ENCODE measurements at places on chromosomes 6 and 20.

GRCh38 chr6:69086689-69087088 is 451.6 kb downstream of the ADGRB3 start:
- DNase-seq, result no peak

GRCh38 chr6:125094563-125094962 is 59.0 kb upstream of the TPD52L1 start:
- no peak for DNase-seq

GRCh38 chr6:123715006-123715863 is 78.5 kb upstream of the TRDN start:
- DNase-seq, result no peak

- no peak for DNase-seq
Measured at GRCh38 chr6:159092631-159093030, 47.8 kb upstream of the TAGAP start.

DNA sequence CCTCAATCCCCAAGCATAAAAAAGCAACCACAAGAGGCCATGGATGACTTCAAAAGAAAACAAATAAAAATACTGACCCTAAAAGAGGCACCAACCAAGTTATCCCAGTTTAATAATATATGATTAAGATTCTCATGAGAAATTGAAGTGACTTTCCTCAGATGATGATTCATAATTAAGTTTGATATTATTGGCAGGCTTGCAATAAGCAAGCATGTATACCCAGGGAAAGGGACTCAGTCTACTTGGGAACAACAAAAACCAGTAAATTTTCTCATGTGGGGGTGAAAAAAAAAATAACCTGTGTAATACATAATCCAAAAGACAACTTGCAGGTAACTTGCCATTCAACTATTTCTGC is 19.6 kb downstream of the JAG1 start:
- no peak for DNase-seq

DNA sequence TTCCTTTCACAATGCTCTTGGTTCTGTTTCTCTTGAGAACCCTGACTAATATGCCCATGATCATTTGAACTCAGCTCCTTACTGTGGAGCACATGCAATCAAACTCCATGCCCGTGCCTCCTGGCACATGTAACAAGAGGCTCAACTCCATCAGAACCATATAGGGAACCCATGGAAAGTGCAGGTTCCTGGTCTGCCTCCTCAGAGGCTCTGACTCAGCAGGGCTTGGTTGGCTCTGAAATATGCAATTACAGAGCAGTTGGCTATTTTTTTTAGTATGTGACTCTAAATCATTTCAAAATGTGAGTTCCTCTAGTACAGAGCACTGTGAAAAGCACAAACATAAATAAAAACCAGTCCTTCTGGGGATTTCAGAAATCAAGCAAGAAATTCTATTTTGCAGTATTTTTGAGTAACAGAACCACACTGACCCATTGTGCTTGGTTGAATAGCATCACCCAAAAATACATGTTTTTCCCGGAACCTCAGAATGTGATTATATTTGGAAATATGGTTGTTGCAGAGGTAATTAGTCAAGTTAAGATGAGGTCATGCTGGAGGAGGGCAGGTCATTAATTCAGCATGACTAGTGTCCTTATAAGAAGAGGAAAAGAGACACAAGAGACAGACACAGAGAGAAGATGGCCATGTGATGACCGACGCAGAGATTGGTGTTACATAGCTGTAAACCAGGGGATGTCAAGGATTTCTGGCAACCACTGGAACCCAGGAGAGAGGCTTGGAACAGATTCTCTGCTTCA is 13.2 kb upstream of the MAP3K4 start:
- no peak for DNase-seq

DNA sequence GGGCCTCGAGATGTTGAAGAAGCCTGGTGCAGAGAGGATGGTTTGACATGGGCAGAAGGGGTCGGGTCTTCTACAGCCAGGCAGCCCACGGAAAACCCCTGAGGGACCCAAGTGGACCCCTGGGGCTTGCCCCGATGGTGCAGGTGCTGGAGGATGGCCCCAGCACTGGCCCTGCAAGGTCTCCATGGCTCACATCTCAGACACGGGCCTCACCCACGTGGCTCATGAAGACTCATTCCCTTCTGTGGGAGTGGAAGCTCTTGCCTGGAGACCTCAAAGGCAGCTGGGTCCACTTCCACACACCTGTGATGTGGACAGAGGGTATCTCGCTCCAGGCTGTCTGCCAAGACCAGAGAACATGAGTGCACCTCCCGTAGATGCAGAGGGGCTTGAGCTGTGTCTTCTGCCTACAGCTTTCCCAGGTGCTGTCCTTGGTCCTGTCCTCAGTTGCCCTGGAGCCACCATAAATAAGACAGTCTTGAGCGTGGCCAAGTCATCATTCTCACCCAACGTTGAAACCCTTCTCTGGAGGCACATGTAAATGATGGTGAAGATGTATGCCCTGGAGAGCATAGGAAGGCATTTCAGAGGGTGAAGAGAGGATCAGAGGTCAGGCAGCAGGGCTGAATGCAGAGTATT is 108.0 kb downstream of the SYNDIG1 start:
- no peak for DNase-seq

GRCh38 chr6:144482142-144482541 is 197.0 kb downstream of the UTRN start:
- DNase-seq, result peak; percentile 55

DNA sequence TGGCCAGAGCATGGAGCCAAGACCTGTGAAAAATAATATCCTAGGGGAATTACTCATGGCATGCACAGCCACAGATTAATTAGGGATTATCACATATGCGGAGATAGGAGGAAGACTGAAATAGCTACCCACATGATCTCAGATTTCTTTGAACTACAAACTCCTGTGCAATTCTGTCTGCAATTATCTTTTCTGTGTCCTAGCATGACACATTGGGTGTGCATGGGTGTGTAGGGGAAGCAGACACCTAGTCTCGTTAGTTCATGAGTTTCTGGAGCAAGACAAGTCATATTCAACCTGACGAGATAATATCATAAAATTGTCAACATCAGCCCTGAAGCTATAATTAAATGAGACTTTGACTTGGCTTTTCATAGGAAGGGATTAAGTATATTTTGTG is 3.6 kb upstream of the SLC17A4 start:
- DNase-seq, result no peak

GRCh38 chr6:148836751-148837150 is 89.9 kb downstream of the UST start:
- DNase-seq, result no peak

- no peak for DNase-seq
Measured at GRCh38 chr6:108343894-108344293, 49.0 kb downstream of the AFG1L start.

DNA sequence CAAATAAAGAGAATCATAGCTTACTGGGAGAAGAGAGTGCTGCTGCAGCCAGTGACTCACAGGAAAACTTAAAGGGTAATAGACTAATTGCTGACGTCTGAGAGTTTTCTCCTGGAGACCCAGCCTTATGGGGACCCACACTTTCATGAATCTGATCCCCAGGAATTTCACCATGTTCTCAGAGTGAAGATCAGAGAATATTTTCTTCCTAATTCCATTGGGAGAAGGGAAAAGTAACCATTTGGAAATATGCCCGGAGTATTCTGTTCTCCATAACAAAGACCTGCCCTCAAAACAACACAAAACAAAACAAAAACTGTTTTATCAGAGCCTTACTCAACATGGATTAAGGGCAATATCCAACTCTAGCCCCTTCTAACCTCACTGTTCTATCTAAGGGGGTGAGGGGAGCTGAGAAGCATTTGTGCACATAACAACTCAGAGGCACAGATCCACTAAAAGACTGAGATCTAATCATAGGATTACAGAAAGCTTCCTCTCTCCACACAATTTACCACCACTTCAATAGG is 168.2 kb upstream of the SSTR4 start:
- no peak for DNase-seq

DNA sequence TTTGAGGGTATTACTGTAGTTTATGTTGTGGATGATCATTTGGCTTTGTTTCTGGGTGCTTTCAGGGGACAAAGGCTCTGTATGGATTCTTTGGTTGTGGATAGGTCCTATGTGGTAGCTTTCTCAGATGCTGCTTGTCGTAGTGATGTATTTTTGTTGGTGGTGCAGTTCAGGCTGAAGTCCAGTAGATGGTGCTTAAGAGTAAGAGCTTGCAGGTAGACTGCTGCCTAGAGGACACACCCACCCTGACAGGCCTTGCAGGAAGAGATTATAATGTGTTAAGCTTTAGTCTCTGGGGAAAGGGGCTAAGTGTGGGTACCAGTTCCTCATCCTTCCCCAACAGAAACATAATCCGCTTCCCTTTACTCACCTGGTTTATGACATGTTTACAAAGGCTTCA is 62.6 kb upstream of the ADGRB3 start:
- no peak for DNase-seq

GRCh38 chr6:158801655-158802294 is 17.4 kb downstream of the EZR start:
- no peak for DNase-seq

- DNase-seq, result no peak
Measured at GRCh38 chr6:14987490-14987889, 258.4 kb upstream of the JARID2 start.

- DNase-seq, result no peak
Measured at GRCh38 chr6:157398151-157398550, 17.2 kb downstream of the ZDHHC14 start.

DNA sequence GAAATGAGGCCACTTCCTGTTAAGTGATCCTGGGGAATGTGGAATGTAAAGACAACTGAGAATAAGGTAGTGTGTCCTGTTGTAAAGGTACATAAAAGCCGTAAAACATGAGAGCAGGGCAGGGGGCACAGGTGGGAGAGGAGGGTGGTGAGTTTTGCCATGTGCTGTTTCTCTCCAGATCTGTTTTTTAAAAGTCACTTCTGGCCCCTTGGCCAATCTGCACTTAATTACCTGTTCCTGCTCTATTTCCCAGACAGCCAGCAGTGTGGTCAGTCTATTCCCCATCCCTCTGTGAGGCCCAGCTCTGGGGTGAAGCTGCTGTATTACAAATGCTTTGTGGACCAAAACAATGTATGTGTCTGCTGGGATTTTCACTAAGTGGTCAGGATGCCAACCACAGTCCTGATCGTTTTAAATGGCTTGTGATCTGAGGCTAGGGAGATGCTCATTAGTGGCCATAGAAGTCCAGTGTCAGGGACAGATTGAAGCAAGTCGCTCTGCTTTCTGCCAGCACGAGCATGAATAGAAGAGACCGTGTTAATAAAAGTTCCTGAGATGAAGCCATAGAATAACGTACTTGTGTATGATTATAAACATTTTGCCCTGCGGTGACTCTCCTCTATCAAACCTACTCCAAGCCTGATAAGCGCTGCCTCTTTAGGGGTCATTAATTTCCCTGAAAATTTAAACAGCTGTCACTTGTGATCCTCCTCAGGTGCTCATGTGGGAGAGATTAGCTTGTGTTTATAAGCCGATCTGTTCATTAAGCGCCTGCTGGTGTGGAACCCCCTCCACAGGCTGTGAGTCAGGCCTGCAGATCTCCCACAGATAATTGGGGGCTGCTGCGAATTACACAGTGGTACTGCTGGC is 111.8 kb upstream of the CENPW start:
- no peak for DNase-seq

DNA sequence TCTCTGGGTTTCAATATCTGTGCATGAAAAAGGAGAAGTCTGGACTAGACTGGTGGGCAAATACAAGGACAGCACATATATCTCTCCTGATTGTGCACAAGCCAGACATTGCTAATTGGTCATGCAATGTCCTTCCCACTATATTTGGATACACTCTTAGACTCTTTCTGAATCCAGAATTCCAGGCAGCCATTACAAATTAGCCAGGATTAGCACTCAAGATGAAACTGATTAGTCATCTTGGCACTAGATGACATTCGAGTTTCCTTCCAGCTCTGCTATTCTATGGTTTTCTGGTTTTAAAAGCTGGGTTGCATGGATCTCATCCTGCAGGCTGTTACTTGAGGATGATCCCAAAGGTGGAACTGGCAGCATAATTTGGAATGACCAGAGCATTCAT is 73.2 kb downstream of the SCP2D1 start:
- no peak for DNase-seq

DNA sequence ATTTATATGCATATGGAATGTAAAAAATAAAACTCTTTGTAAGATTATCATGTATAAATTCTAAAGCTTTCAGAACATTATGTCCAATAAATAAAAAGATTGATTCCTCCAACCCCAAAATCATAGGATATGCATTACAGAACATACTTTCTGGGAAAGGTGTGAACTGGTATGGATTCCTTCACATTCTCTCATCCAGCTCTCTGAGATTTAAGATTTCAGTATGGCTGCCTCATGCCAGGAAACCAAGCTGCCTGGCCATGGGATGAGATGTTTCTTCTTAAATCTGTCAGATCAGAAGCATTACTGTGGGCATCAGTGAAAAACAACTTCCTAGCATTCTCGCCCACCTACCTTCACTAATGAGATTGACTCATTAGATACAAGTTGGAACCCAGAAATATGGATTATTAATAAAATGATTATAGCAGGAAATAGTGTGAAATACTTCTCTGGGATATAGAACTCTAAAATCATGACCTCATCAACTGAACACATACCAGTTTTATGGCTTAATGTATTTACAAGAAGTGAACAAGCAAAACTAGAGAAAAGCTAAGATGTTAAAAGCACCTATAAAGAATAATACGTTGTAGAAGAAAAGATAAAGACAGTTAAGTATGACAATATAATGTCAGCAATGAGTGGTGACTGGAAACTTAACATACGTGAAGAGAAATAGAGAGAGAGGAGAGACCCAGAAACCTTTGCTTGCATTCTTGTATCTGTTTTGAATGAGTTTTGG is 171.6 kb upstream of the PHACTR1 start:
- DNase-seq, result no peak

GRCh38 chr20:53586640-53587039 is 7.0 kb downstream of the ZNF217 start:
- no peak for DNase-seq

GRCh38 chr20:50724851-50725723 is 6.3 kb upstream of the PARD6B start:
- peak; percentile 13 for DNase-seq

- no peak for DNase-seq
Measured at GRCh38 chr6:107786709-107787588, 37.2 kb downstream of the SCML4 start.

DNA sequence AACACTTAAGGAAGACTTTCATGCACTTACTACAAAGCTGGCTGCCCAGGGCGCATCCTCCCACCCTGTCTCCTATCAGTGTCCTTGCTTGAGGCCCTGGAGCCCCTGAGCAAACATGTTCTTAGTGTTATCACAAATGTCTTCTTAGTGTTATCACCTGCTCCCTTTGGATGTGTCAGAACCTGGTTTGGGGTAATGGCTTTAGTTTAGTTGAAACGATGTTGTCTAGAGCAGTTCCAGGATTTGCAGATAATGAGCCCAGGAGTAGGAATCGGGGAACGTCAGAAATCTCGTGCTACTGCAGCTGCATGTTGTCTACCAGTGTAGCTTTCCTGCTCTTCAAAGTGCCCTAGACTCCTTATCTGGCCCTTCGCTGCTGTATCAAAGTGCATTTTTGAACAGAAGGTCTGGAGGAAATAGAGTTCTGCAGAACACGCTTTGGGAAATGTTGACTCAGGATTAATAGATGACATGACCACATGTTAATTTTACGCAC is 69.6 kb downstream of the PHACTR2 start:
- no peak for DNase-seq

- DNase-seq, result peak; percentile 6
Measured at GRCh38 chr20:58716476-58717277, 24.1 kb downstream of the NPEPL1 start.

All from activated CD4-positive, alpha-beta T cell treated with anti-CD3 and anti-CD28 coated beads for 1 hour (primary cell).